ENCODE measurements at places on chromosomes 5 and 9. TPM values are rescaled to one million over a fixed set of nuclear protein-coding genes. Genes with fewer than 3 reads are reported as not detected.

DNA sequence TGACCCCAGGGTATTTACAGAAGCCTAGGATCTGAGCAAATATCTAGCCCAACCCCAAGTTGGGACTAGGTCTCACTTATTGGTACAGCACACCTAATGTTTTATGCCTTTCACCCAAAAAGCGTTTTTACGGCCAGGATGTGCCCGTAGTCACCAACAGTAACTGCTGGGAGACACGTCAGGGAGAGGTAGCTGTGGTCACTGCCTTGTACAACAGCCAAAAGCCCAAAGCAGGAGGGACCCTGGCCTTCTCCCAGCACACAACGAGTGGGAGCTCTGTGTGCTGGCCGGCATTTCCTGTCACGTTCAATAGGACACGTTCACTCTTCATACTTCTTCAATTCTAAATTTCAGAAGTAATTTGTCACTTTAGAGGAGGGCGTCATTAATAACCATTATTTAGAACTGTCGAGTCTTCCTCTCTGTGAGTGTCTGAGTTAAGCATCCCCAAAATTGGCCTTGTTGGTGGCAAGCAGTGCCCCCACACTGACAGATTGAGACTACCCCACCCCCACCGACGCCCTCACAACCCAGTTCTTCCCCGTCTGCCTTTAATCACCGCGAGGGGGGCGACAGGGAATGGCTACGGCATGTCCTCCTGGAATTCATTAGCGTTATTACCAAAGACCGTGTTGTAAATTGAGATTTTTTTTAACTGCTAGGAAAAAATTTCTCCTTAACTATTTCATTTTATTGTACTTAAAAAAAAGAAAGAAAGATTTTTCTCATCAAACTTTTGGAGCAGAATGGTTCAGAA, 80.7 kb downstream of the MVB12B start:
- no peak for DNase-seq

GRCh38 chr9:134360180-134360759, 34.0 kb downstream of the RXRA start:
- no peak for DNase-seq

The FOXE1 gene
- not detected for total RNA-seq

GRCh38 chr9:73215249-73215648, 63.6 kb downstream of the ANXA1 start:
- no peak for DNase-seq

- DNase-seq = no peak
Measured at GRCh38 chr5:178078197-178079010, 34.9 kb upstream of the N4BP3 start.

GRCh38 chr9:85416715-85417114, 325.0 kb downstream of the AGTPBP1 start:
- DNase-seq = no peak

DNA sequence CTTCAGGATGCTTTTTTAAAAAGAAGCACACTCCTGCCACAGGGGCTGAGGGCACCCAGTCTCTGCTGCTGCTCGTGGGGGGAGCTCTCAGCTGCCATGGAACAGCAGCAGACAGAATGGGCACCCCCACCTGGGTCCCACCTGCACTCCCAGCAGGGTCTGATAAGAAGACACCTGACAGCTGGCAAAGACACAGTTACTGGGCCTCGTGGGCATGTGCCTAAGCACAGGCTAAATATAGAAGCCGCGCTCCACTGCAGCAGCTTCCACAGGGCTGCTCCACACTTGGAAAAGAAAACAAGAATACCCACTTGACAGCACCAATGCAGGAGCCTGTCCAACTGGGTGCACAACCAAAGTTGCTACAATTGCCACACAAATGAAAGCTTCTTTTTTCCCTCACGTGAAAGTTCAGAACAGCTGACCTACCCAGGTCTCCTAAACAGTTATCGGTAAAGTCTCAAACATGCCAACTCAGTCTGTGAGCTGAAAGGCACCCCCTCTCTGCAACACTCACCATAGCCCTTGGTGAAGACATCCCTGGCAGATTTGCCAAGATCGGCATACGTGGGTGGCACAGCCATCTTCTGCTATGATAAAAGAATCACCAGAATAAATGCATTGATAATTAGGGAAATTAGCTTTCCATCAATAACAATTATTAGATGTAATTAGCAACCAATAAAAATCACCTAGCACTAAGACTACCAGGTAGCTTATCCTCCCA, 12.2 kb downstream of the VDAC1 start:
- DNase-seq = no peak

DNA sequence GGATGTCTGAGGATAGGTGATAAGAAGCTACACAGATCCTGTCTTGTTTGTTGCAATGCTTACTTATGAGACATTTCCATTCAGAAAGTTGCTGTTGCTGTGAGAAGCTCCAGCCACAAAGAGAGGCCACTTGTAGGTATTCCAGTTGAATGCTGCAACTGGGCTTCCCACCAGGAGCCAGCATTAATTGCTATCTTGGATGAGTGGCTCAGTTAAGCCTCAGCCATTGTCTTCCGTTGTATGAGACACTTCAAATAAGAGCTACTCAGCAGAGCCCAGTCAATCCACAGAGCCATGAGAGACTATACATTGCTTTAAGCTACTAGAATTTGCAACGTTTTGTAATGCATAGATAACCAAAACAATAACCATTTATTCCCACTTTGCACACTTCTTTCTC, 104.3 kb upstream of the ARRDC3 start:
- DNase-seq = no peak

The NTNG2 gene
- total RNA-seq = 6.7 TPM

DNA sequence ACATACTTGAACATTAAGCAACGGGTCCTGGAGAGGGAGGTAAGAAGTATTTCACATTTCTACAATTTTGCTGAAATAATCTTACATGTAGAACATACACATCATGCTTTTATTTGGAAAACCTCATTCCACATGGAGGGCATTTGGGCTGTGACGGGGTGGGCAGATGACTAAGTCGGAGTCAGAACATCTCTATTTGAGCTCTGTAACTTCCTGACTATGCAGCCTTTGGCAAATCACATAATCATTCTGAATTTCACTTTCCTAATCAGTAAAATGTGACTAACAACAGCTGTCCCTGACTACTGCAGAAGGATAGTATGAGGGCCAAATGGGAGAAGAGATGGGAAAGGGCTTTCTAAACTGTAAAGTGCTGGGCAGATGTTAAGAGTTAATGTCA, 17.1 kb upstream of the IL6ST start:
- DNase-seq = no peak

GRCh38 chr5:89090037-89090436, 207.1 kb upstream of the MEF2C start:
- no peak for DNase-seq

DNA sequence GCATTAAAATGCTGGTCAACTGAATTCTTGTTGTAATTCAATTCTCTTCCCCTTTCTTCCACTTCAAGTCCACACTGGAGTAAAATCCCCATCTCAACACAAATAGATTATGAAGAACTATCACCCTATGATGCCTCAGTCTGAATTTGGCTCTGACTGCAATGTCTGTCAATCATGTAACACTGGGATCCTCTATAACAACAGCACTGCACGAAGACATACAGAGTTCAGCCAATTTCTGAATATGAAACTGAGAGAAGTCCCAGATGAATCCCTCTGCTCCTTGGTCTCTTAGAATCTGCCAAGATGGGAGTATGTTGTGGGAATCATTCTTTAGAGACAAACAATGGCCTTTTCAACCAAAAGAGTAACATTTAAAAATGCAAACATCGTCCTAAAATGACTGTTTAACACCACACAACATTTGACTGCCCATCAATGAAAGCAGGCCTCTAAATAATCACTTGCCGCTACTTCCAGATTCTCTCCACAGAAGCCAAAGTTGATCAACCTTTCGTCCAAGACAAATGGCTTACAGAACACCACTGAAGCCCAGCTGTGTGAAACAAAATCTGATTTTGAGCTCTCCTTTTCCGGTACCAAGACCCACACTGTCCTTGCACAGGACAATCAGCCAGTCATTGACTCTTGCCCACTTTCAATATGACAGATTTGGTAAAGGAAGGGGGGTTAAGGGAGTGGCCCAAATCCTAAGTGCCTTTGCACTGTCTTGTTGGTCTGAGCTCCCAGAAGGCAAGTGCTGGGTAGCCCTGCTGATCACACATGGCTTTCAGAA, 258.0 kb downstream of the EBF1 start:
- no peak for DNase-seq

GRCh38 chr9:109011231-109011671, 2.0 kb downstream of the CTNNAL1 start:
- DNase-seq = no peak

DNA sequence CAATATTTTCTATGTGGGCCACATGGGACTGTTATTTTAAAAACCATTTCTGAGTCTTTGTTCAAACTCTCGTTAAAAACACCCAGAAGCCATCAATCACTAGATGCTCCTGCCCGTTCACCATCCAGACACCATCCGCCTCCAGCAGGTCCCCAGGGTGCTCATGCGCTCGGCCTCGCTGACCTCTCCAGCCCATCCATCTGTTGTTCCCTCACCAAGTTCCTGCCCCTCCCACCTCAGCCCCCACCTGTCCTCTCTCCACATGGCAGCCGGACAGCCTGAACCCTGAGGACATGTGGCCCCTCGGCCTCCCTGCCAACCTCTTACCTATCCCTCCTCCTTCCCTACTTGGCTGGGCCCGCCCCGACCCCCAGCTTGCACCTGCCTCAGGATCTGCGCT, 31.6 kb downstream of the NSUN2 start:
- no peak for DNase-seq

GRCh38 chr5:120818128-120818527, 354.0 kb downstream of the PRR16 start:
- DNase-seq = no peak

The GRM6 gene
- total RNA-seq = not detected

DNA sequence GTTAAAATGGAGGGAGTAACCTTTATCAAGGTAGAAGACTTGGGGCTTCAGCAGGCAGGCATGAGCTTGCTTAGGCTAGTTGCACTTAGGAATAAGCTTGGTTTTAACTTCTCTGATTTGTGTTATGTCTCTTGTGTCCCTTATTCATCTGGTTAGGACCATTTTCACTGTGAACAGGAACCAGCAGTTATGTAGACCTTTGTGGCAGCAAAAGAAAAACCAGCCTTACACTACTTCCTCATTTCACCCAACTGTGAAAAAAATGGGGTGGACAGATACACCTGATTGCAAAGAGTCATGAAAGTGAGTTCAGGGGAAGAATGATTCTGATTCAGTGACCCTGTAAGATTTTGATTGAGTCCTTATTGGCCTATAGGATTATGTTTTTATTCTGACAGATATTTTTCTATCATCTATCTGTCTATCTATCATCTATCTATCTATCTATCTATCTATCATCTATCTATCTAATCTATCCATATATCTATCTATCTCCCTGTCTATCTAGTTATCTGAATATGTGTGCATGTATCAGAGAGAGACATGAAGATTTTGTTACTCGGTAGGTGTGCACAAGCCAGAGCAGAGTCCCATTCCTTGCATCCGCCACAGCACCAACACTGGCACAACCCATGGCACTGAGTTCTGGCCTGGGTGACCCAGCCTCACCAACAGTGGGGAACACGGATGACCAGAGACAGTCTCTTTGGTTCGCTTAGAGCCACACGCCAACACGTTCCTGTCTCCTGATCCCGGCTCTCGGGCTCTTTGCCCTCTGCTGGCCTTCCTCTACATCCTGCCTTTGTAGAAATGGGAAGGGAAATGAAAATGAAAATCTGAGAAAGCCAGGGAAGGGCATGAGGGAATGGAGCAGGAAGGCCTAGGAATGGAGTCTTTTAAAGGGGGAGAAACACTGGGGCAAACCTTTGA, 1.3 kb upstream of the ZNF366 start:
- DNase-seq = no peak

DNA sequence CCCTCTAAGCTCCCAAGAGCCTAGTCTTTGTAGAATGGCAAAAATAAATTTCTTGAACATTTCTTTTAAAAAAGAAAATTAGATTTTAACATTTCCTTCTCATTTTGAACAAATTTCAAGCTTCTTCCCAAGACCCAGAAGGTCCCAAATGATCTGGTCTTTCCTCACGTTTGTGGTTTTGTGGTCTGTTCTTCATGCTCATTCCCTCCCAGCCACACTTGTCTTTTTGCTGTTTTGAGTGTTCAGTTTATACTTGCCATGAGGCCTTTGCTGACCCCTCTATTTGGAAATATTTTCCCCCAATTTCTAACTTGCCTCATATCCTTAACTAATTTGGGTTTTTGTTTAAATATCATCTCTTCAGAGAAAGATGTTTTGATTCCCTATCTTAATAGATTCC, 133.4 kb upstream of the PAPPA start:
- no peak for DNase-seq

DNA sequence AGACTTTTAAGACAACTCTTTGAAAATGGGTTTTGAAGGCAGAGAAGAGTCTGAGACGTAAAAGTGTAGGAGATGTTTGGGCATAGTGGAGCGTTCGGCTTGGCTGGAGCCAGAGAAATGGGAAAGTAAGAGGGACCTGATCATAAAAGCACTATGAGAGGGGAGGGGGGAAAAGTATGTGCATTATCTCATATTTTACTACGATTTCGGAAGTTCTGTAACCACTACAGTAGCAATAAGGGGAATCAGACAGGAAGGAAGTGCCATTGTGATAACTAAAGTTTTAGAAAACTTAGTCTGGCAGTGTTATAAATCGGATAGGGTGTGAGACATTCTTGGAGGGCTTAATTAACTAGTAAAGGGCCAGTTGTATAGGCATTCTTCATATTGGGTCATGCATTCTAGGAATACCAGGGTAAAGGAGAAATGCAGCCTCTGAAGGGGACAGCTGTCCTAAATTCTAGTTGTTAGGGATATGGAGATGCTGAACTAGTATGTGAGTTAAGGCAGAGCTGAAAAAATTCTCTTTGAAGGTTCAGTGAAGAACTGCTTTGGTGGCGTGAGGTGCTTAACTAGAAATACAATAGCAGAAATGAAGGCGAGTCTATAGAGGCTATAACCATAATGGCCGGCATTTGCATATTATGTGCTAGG, 83.8 kb upstream of the FREM1 start:
- DNase-seq = no peak

- no peak for DNase-seq
Measured at GRCh38 chr5:137207023-137207760, 291.9 kb downstream of the SPOCK1 start.

DNA sequence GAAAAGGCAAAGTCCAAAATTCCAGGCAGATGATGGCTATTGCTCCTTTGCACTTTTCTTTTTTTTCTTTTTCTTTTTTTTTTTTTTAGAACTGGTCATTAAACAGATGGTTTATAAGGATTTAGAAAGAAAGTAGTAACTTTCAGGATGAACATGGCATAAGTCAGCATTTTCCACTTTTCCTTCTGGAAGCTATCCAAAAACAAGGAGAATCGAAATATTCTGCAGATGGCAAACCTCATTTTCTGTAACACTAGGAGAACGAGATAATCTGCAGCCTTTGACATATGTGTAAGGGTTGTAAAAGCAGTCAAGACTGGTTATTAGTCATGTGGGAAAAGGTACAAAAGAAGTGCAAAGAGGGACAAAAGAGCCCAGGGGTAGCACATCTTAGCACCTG, 69.1 kb upstream of the PUM3 start:
- DNase-seq = no peak

GRCh38 chr5:157574456-157575380, 857 bp downstream of the ADAM19 start:
- DNase-seq = no peak

DNA sequence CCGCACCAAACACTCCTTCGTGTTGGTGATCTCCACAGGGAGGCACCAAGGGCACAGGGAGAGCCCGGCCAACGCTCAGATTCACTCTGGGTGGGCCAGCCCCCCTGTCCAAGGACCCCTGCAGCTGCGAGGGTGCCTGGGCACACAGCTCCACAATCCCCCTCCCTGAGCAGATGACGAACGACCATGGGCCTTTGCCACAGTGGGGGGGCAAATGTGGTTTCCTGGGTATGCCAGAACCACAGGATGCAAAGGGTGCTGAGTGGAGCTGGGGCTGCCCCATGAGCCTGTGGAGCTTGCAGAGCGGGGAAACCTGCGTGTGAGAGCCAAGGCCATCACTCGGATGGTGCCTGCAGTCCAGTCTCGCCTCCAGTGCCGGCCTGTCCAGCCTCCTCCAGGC, 31.0 kb downstream of the LPCAT1 start:
- DNase-seq = no peak
